ENCODE measurements at places on chromosomes 6 and 20.

DNA sequence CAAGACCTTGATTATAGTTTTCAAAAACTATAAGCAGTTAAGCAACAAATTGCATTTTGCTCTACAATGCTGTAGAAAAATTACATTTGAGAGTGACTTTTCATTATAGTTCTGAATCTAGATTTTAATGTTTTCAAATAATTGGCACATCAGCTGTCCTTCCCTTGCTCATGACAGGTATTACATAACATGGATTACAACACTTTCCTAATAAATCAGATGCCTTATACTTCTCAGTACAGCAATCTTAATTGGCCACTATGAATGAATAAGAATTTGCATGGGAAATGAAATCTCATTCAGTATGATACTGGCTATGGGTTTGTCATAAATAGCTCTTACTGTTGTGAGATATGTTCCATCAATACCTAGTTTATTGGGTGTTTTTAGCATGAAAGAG is 29.9 kb downstream of the HSF2 start:
- DNase-seq: no peak

- DNase-seq: no peak
Measured at GRCh38 chr6:130307752-130308361, 58.0 kb upstream of the TMEM200A start.

DNA sequence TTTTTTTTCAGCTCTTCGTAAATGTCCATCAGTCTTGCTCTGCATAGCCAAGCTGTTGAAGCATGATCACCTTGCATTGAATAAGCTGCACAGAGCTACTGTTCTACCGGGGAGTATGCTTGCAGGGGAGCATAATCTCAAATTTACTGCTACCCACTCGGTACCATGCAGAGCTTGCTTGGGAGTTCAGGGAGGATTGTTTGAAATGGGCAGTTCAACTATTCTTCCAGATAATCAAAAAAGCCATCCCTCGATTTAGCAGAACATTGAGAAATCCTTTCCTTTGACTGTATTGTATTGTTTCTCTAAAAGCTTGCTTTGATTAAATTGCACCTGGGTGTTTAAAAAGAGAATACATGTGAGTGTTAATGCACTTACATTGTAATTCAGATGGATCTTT is 332.6 kb downstream of the UTRN start:
- no peak for DNase-seq

DNA sequence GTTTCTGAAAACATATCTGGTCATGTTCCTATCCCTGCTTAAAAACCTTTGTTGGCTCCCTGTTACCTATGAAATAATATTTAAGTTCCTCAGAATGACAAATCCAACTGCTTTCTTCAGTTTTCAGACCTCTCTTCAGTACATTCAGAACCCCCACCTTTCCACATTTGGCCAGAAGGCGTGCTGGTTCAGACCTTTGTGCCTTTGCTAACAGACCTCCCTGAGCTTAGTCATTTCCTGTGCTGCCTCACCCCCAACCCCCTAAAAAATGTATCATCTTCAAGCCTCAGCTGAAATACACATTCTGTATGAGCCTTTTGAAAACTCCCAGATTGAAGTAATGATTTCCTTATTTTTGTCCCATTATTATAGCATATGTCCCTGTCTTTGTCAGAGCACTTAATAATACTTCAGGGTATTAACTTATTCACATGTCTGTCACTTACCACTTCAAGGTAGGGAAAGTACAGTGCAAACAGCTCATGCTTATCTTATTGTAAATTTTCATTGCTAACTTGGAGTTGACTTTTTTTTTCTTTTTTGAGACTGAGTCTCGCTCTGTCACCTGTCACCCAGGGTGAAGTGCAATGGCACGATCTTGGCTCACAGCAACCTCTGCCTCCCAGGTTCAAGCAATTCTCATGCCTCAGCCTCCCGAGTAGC is 19.7 kb downstream of the FAM217A start:
- DNase-seq: peak; percentile 39

- DNase-seq: no peak
Measured at GRCh38 chr20:63117661-63118302, 98.1 kb downstream of the YTHDF1 start.

DNA sequence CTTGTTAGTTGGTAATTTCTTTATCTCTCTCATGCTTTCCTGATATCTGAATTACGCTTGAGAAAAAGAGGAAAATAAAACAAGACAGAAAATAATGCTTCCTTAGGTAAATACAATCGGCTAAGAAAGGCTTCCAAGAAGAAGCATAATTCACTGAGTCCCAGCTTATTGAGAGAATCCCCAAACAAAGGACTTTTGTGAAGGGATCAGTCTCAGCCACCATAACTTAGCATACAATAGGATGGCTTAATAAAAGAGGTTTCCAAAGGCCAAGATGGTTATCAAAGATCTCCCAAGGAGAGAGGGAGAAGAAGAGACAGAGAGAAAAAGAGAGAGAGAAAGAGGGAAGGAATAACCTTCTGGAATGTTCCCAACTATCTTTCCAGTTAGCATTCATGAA is 46.0 kb upstream of the SALL4 start:
- no peak for DNase-seq

All from T-cell (primary cell).